Sigmoid colon (tissue), 7 donors: ENCODE measurements at places on chromosomes 3 and 15. TPM values are rescaled to one million over a fixed set of nuclear protein-coding genes. Genes with fewer than 3 reads are reported as not detected.

Gene CPLX3
- total RNA-seq, result not detected

GRCh38 chr3:147431751-147432150 is 22.6 kb downstream of the ZIC1 start:
- no peak for DNase-seq

- no peak for DNase-seq
Observed at GRCh38 chr15:61888074-61888780, 172.0 kb downstream of the VPS13C start.

DNA sequence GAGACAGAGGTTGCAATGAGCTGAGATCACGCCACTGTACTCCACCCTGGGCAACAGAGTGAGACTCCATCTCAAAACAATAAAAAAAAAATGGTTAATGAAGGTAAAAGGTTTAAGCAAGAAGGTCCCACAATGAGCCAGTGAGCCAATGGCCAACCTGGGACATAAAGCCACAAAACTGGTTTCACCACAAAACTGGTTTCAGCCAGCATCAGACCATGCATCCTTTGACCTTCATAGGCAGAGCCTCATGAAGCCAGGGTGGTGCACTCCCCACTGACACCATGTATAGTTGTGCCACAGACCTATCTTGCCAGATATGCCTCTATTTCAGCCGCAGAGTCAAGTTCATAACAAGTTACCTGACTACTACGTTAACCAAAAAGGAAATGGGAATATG is 41.9 kb downstream of the SCAP start:
- DNase-seq, result no peak

DNA sequence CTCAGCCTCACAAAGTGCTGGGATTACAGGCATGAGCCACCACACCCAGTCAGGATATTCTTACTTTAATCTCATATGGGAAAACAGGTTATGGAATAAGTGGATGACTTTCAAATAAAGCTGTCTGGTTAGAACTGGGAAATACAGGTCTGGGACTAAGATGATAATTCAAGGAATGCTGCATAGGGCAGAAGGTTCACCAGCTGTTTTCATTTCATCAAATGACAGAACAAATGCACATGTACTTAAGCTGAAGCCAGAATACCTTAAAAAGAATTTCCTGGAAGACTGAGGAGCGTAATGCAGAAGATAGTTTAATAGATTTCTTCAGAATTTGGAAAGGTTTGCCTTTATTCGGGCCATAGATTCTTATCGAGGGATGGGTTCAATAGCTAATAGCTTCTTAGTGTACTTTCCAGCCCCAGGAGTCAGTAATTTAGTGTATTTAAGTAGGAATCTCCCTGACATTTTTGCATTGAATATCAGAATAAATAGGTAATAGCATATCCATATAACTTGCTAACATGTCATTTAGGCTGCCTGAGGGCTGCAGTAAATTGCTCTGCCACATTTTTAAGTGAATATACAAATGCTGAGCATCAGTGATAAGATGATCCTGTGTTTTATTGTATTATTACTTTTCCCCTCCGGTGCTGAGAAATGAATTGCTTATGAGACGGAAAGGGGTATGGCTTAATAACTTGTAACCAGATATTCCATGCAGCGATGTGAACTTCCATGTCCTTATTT is 40.3 kb upstream of the ZNF770 start:
- no peak for DNase-seq

DNA sequence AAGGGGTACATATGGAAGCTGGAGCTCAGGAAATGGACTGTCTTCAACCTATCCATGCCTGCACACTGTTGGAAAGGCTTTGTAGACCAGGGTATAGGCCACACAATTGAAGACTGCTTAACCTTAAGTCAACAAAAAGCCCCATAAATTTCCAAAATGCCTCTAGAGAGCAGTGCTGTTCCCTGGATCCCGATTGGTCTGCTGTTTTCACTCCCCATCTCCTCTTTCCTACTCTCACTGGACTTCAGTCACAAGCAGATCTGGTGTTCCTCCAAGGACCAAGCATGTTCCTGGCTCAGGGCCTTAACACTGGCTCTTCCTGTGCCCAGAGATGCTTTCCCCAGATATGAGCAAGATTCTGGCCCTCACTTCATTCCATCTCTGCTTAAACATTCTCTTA is 22.8 kb upstream of the LRRC34 start:
- no peak for DNase-seq
